Stimulated activated CD8-positive, alpha-beta memory T cell treated with anti-CD3 and anti-CD28 coated beads, Interleukin-15, amount 100 ng/mL, for 1 hour (primary cell): ENCODE measurements at places on chromosomes 7 and 10.
A peak's percentile ranks its signal among the peaks of the same experiment; 100 is the strongest.

GRCh38 chr7:101591504-101591903 lies 37.6 kb downstream of the MYL10 start:
- no peak for DNase-seq

DNA sequence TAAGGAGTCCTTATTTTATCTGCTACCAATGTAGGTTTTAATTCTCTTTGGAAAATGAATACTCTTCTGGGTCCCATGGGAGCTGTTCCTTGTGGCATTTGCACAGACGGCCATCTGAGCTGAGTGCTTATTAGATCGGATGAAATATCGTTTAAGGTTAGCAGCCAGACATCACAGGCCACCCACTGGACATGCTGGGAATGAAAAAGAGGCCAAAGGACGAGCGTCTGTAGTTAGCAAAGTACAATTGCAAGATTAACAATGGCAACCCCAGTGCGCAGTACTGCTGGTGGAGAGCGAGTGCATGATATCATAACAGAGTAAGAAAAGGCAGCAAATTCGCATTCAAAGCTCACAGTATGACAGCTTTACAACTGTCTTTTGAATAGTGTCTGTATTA lies 28.3 kb upstream of the CREB5 start:
- no peak for DNase-seq

DNA sequence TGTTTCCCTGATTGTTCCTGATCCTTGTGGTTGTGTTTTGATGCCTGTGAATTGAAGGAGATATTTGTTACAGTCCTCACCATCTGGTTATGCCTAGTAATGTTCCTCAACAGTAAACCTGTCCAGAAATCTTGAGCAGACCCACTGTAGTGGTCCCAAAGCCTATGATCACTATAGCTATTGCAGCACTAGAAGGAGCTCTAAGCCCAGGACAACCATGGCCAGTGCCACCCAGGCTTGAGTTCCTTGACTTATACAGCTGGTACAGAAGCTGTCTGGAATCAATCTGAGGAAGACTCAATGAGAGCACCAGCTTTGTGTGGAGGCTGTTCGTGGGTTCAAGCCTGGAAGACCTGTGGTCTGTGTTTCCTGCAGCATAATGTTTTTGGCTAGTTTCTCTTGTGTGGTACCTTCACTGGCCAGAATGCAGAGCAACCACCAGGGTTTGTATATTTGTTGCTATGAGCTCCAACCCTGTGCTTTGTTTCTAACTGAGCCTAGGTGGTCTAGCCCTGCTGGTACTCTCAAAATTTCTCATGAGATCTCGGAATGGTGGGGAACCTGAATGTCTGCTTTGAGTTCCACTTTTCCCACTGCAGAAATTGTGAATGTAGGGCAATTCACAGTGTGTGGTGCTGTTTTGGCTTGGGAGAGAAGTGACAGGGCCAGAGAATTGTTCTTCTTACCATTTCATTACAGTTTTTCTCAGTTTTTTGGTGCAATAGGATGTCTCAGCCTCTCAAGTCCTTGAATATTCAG lies 355.2 kb downstream of the SUGCT start:
- no peak for DNase-seq

GRCh38 chr10:24872049-24872789 lies 80.2 kb downstream of the PRTFDC1 start:
- DNase-seq = no peak

DNA sequence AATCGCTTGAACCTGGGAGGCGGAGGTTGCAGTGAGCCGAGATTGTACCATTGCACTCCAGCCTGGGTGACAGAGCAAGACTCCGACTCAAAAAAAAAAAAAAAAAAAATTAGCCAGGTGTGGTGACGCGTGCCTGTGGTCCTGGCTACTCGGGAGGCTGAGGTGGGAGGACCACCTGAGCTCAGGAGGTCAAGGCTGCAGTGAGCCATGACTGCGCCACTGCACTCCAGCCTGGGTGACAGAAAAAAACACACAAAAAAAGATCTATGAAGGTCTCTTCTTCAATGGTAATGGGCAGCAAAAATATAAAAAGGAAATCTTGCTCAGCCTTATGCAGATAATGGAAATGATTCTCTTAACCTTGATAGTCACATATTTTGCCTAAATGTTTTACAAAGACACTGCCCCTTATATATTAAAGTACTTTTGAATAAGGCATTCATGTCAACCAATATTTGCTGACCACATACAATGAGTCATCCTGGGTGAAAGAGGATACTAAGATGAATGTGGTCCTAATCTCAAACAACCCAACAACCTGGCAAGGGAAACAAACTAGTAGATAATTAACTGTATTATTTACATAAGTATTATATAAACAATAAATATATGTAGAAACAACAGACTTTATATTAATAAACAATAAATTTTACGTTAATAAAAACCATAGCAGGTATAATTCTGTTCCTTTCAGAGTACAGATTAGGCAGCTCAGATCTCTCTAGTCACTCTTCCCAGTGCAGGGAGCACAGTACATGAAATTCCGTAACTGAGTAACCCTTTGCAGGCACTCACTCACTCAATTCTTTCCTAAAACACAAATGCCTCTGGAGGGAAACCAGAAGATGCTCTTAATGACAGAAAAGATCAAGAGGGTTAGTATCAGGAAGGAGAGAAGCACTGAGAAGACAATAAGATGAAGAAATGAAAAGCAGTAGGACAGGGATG lies 8.1 kb downstream of the TOMM7 start:
- DNase-seq = no peak

GRCh38 chr10:43599333-43599732 lies 6.9 kb upstream of the ZNF485 start:
- DNase-seq = no peak

DNA sequence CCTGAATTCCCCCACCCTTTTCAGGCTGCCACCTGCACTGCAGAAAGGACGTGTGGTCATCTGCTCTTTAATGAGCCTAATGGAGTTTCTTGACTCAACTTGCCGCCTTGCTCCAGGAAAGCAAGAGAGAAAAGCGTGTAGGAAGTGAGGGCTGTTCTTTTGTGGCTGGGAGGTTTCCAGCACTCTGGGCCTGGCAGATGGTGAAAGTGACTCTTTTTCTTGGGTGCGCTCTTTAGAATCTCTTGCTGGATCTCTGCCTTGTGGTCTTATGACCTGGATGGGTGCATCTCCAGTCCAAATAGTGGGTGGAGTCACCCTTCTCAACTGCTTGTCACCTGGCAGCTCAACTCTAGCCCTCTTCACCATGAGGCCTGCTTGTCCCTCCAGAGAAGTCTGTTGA lies 244.0 kb downstream of the SORCS1 start:
- no peak for DNase-seq

- DNase-seq = peak; percentile 10
These were observed 7.1 kb downstream of the CRYGN start for GRCh38 chr7:151432658-151433521.

- DNase-seq = no peak
These were observed 213.7 kb downstream of the HTR7 start for GRCh38 chr10:90644165-90644564.
